Activated CD4-positive, alpha-beta T cell treated with anti-CD3 and anti-CD28 coated beads for 48 hours (primary cell): ENCODE measurements at places on chromosomes 5 and 9.
A peak's percentile ranks its signal among the peaks of the same experiment; 100 is the strongest.

DNA sequence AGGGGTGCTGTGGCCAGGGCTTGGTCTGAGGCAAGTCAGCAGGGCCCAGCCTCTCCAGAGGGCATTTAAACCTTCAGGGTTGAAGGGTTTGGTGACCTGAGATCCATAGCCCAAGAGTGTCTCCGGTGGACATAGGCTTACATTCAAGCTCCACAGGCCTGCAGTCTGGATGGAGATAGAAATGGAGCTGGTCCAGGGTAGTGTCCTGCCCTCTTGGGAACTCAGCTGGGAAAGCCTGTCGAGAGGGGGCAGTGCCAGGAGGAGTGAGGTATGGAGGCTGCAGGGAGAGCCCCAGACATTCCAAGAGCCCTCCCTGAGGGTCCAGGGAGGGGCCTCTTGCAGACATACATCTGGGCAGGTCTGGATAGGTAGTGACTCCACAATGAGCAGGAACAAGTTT is 177.0 kb upstream of the MVB12B start:
- no peak for DNase-seq

DNA sequence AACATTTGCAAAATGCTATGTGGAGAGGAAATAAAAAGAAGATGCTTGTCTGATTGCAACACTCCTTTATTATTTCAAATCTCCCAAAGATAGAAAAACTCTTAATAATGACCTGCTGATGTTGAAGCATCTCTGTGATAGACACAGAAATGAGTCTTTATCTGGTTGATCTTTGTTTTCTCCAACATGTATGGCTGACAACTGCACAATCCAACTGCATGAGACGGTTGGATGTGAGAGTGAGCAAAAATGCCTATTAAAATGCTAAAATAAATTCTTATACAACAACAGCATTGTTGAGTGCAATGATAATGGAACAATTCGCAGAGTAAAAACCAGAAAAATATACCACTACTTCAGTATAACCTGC is 7.5 kb upstream of the IZUMO3 start:
- no peak for DNase-seq

GRCh38 chr5:40391642-40392041 is 288.1 kb upstream of the PTGER4 start:
- DNase-seq = no peak

DNA sequence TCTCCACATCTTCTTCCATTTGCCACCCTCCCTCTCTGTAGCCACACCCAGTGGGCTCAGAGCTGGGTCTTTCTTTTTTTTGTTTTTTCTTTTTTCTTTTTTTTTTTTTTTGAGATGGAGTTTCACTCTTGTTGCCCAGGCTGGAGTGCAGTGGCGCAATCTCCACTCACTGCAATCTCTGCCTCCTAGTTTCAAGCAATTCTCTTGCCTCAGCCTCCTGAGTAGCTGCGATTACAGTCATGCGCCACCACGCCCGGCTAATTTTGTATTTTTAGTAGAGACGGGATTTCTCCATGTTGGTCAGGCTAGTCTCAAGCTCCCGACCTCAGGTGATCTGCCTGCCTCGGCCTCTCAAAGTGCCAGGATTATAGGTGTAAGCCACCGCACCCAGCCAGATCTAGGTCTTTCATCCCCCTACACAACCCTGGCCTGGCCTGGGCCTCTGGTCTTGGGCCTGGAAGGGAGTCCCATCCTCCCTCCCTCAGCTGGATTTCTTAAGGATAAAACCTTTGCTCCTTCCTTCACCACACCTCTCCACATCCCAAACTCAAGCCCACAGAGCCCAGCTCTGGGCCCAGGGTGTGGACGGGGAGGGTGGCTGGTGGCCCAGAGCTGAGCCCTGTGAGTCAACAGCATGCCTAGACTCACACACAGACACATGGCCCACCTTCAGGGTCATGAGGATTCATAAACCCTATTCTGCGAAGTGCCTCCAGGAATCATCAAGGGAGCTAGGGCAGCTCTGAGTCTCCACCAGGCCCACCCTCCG is 18.8 kb upstream of the KCNIP1 start:
- no peak for DNase-seq

GRCh38 chr9:120929229-120929791 is 2.7 kb upstream of the TRAF1 start:
- DNase-seq = no peak

GRCh38 chr9:129783516-129784361 is 19.2 kb upstream of the TOR1B start:
- peak; percentile 83 for DNase-seq
